ENCODE measurements at places on chromosomes 1 and 21.
A peak's percentile ranks its signal among the peaks of the same experiment; 100 is the strongest.

DNA sequence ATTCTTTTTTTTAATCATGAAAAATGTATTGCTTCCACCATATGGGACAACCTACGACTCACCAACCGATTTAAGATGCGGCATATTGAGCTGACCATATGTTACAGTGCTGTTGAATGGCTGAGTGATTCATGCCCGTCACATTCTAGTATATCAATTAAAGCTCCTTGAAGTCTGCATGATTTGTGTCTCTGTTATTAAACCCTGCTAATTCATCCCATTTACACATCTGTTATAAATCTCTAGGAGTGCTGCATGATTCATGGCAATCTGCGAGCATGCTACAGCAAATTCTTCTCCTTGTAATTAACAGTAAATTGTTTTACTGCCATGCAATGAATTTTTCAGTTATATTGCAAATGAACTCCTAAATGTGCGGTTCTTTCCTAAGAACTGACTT lies 239.8 kb downstream of the USH2A start:
- no peak for DNase-seq

- DNase-seq = no peak
Measured at GRCh38 chr1:230140221-230141020, 73.4 kb downstream of the GALNT2 start.

GRCh38 chr1:197787623-197788536 lies 12.6 kb upstream of the DENND1B start:
- DNase-seq = no peak

DNA sequence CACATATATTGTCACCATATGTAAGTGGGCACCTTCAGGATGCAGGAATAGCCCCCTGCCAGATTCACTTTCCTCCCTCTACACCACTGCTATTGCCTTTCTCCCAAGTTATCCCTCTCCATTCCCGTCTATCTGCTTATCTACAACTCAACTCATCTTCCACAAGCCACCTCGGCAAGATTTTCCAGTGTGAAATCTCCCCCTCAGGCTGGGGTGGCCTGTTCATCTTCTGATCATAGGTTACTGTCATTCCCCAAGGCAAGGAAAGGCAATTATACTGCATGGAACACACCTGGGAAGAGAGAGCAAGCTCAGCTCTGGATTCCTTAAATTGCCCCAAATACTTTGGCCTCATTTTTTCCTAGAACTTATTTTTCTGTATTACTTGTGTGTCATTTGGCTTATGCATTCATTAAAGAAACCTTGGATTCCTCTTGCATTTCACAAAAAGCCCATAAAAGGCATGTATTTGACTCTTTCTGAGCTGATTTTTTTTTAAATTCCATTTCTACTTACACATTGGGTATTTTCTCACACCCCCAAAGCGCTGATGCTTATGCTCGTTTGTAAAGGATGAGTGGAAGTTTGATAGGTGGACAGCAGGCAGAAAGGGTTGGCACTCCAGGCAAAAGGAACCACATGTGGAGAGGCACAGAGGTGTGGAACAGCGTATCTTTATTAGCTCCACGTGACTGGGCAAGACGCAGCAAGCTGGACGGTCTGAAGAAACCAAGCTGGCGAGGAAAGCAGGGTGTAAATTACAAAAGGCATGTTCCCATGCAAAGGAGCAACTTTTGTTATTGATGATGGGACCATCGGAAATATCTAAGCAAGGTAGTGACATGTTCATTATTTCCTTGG lies 169.7 kb upstream of the RAB4A start:
- DNase-seq = no peak

- no peak for DNase-seq
Measured at GRCh38 chr1:201632364-201632952, 93.5 kb downstream of the NAV1 start.

- no peak for DNase-seq
Measured at GRCh38 chr21:41418956-41419680, 6.9 kb upstream of the MX1 start.

DNA sequence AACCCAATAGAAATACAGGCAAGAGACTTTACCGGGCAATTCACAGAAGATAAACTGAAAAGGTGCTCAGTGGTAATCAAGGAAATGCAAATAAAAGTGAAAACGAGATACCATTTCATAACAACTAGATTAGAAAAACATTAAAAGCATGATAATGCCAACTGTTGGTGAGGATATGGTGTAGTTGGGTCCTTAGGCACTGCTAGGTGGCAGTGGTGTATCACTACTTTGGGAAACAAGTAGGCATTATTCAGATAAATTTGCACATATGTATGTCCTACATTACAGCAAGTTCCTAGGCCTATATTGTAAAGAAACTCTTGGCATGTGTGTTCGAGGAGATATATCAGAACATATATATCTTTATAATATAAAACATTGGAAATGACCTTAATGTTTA lies 31.0 kb downstream of the AZIN2 start:
- no peak for DNase-seq

DNA sequence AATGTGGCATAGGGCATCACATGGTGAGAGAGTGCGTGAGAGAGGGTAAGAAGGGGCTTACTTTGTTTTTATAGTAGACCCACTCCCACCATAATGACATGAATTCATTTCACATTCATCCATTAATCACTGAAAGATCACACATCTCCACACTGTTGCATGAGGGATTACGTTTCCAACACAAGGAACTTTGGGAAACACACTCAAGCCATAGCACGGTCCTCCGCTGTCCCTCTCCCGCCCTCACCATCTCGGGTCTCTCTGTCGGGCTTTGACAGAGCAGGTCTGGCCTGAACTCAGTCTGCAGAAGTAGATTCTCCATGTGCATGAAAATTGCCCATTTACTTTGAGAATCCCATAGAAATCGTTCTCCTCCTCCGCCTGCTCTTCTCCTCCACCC lies 312.2 kb downstream of the MATN1 start:
- DNase-seq = peak; percentile 5

DNA sequence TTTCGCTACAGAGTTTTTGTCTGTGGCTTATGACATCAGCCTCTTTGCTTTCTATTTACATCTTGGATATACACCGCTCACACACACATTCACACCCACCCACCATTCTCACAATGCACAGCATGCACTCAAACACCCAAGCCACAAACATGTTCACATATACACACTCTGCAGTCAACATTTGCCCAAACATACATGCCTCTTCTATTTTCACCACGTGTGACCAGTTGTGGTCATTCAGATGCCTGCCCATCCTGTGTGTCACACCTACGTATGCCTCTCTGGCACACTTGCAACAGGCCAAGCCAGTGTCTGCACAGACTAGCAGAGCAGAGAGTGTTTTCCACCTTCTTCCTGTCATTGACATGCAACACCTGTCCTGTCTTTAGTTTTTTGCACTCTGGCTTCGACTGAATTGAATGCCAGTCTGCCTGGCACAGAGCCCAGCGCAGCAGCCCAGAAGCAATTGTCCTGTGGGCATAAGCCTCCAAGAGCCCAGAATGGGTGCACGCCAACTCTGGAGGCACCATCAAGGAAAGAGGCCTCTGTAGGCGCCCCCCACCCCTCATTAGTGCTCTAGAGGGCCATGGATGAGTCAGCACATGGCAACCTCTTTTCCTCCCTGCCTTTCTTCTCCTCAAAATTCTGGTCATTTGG lies 37.7 kb upstream of the LRRN2 start:
- DNase-seq = no peak

- DNase-seq = no peak
Measured at GRCh38 chr1:37071829-37072228, 37.5 kb upstream of the GRIK3 start.

GRCh38 chr1:37290718-37291117 lies 183.7 kb upstream of the ZC3H12A start:
- no peak for DNase-seq

DNA sequence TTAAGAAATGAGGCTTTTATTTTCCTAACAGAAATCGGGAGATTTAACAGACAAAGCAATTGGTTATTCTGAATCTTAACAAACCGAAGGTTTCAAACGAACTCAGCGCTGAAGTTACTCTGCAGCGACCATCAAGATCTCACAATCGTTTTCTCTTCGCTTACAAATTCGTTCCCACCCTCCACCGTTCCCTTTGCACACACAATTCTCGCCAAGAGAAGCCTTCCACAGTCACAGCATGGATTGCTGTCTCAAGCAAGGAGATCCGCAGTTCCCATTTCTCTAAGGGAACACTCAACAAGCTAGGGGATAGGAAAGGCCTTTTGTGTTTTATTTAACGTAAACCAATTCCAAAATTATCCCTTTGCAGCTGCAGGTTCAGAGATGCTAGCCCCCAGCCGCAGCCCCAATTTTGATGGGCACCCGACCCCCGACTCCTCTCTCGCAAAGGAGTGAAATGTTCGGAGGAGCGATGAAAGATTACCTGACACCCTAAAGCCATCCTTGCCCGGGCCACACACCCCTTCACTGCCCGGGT lies 755 bp downstream of the FBXO42 start:
- no peak for DNase-seq

- DNase-seq = no peak
Measured at GRCh38 chr1:176539018-176539417, 76.0 kb downstream of the PAPPA2 start.

DNA sequence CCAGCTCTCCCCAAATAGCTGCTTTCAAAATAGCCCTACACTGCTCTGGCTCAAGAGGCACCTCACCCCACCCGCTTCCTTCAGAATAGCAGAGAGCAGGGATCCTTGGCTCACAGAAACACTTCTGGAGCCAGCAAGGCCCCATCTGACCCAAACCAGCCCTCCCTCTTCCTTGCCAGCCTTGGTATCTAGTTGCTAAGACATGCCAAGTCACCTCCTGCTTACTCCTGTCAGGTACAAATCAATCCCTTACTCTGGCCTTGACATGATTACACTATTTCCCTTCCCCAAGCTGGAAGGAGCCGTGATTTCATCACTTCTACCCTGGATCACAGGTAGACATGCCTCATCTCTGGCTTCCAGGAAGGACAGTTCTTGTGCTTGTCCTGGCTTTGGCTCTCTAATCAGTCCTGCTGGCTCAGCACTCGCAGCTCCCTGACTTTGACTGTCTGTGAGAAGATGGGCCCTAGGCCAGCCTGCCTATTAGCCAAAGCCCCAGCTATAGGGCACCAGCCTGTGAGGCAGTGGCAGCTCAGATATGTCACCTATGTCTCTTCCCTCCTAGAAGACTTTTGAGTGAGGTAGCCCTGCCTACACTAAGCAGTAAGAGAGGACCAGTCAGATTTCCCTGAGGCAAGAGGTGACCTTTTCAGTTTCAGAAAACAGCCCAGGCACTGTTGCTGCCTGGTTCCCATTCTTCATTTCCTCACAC lies 8.9 kb upstream of the MUTYH start:
- DNase-seq = no peak
